Pulmonary artery endothelial cell (primary cell): ENCODE measurements at places on chromosomes 12 and 14.

GRCh38 chr12:42504049-42504448 lies 85.5 kb downstream of the PRICKLE1 start:
- DNase-seq: no peak

- no peak for DNase-seq
Observed at GRCh38 chr12:100151769-100152168, 9.1 kb upstream of the BLTP3B start.

- no peak for DNase-seq
Observed at GRCh38 chr12:70754330-70754741, 117.1 kb upstream of the PTPRB start.

DNA sequence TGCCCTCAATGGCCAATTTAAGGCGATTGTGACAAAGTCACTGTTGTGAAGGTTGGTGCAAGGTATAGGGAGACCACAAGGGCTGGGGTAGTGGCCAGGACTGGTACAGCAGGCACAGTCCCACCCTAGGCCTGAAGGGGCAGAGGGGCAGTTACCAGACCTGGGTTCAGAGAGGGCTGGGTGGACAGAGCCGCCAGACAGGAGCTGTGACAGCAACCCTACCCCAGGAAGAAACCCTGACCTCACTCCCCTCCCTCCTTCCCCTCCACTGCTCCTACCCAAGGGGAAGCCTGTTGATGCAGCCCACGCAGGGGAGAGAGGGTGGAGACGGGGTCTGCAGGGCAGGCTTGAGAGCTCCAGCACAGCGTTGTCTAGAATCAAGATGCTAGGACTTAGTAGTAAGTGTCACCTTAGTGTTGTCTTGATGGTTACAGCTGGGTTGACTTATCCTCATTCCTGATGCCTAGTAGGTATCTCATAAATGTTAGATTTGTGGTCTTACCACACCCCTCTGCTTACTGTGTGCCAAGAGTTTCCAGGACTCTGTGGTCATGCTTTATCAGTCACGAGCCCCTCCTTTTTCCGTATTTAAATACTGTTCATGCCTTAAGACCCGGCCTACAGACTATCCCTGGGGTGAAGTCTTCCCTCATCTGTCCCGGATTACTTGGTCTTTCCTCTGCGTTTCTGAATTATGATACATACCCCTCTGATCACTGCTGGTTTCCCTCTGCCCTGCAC lies 14.4 kb downstream of the EML1 start:
- DNase-seq: no peak

GRCh38 chr14:34063042-34063441 lies 112.2 kb upstream of the EGLN3 start:
- DNase-seq: no peak

DNA sequence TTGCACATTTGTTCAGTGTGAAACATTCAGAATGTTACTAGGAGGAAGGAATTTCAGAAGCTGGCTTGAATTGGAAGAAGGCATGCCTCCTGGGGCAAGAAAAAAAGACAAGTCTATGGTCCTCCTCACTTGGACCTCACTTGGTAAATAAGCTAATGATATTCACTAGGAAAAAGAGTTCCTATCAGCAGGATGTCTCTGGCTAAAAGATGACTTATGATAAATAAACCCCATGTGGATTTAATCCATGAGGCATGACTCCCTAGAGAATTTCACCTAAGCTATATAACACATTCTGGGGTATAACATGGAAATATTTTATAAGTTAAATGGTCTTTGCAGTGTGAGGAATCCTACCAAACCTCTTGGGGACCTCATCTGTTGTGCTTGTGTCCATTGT lies 199.9 kb downstream of the LRIG3 start:
- no peak for DNase-seq

DNA sequence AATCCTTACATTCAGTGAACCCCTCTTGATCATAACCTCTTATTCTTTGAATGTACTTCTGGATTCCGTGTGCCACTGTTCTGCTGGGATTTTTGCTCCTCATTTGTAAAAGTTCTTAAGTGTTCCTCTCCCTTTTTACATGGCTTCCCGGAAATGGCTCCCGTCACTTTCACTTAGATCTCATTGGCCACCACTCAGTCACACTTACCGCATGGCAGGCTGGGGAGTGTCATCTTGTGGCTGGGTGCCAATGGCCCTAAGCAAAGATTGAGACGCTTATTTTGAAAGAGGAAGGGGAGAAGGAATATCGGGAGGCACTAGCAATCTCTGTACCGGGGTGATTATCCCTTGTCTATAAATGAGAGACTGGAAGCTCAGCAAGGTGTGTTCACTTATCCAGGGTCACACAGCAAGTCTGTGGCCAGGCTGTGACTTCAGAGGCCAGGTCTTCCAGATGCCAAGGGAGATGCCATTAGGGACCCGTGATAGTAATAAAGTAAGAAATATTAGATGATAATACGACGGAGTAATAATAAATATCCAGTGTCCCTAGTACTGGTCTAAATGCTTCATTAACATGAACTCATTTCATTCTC lies 68.8 kb downstream of the RNFT2 start:
- no peak for DNase-seq

DNA sequence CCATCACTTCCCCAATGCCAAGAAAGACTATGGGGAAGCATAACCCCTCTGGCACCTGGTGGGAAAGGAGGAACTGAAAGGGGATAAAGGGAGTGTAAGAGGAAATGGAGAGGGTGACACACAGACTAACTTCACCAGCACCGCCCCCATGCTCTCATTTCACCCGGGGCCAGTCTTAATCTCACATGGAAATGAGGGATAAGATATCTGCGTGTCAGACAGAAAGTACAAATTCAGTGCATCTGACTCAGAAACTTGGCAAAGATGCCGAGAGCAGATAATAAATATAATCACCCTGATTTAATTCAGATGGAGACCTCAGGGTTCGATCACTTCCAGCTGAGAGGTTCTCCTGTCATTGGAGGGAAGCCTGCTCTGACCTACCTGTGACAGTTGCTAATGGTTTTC lies 191.6 kb downstream of the DUSP6 start:
- peak; percentile 48 for DNase-seq

DNA sequence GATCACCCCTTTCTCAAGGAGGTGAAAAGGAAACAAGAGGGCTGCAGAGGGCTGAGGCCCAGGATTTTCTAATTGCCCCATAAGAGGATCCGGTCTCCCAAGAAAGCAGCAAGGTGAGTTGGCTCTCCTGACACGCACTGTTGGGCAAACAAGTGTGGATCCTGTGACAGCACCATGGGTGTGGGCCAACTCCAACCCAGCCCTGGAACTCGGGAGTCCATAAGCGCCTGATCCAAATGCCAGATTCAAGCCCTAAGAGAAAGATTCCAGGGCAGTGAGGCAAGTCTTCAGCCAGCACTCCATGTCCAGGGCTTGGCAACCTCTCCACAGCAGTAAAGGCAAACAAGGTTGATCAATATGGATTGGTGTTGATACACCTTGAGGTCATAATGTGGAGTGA lies 33.1 kb downstream of the KCNA5 start:
- DNase-seq: no peak

- DNase-seq: no peak
Observed at GRCh38 chr12:1546931-1547640, 47.3 kb downstream of the FBXL14 start.

DNA sequence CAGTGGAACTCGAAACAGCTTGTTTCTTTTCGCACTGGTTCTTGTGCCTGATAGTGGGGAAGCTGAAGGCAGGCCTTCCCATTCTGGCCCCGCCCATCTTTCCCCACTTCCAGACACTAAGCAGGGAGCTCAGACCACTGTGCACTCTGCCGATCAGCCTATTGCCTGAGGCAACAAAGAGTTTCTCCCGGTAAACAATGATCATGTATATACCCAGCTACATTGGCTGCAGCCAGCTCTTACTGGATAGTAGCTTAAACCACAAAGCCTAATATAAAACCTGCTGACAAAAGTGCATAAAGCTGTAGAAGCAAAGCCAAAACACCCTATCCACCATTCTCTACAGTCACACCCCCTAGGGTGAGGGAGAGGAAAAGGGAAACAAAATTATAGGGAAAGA lies 24.7 kb upstream of the GLIPR1 start:
- DNase-seq: no peak

- DNase-seq: no peak
Observed at GRCh38 chr14:101926620-101927019, 37.8 kb upstream of the DYNC1H1 start.

GRCh38 chr12:75662511-75663159 lies 151.2 kb upstream of the KRR1 start:
- DNase-seq: no peak

GRCh38 chr14:101624536-101624935 lies 63.2 kb downstream of the DIO3 start:
- no peak for DNase-seq

- no peak for DNase-seq
Observed at GRCh38 chr12:95411466-95411865, 62.5 kb upstream of the METAP2 start.
